Stimulated activated CD4-positive, alpha-beta T cell treated with anti-CD3 and anti-CD28 coated beads, Interleukin-4, amount 100 ng/mL, for 1 hour (primary cell): ENCODE measurements at places on chromosomes 12 and 14.

GRCh38 chr12:116582610-116583009 is 23.4 kb downstream of the MAP1LC3B2 start:
- DNase-seq = no peak

DNA sequence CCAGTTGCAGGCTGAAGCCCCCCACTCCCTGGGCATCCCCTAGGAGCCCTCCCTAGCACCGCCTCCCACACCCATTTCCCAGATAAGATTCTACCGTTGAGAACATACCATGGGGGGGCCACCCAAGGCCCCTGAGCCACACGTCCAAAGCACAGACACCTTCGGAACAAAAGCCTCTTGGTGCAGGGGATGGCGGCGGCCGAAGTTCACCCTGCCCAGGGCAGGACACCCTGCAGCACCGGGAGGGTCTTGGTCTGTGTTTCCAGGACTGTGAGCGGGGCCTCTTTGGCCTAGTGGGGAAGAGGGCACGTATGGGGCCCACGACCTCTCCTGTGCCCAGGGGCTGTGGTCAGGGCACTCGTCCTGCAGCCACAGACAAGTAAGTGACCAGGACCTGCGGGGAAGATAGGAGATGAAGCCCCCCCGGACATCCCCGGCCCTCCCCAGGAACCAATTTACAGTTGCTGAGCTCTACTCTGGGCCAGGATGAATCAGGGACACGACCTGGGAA is 154.3 kb upstream of the C14orf180 start:
- no peak for DNase-seq

DNA sequence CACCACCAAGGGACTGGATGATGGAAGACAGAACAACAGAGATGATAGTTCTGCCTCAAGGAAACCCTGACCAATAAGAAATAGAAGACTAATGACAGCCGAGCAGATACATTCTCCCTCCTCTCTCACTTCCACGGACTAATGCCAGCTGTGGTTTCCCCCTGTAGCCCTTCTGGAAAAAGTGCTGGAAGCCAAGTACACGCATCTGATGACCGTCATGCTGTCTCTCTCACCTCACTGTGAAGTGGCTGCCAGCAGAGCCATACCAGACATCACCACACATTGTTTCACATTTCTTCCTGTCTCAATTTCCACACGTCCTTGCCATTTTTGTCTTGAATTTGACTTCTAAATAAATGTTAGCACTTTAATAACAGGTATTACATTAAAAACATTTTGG is 2.9 kb downstream of the TAS2R43 start:
- DNase-seq = no peak

DNA sequence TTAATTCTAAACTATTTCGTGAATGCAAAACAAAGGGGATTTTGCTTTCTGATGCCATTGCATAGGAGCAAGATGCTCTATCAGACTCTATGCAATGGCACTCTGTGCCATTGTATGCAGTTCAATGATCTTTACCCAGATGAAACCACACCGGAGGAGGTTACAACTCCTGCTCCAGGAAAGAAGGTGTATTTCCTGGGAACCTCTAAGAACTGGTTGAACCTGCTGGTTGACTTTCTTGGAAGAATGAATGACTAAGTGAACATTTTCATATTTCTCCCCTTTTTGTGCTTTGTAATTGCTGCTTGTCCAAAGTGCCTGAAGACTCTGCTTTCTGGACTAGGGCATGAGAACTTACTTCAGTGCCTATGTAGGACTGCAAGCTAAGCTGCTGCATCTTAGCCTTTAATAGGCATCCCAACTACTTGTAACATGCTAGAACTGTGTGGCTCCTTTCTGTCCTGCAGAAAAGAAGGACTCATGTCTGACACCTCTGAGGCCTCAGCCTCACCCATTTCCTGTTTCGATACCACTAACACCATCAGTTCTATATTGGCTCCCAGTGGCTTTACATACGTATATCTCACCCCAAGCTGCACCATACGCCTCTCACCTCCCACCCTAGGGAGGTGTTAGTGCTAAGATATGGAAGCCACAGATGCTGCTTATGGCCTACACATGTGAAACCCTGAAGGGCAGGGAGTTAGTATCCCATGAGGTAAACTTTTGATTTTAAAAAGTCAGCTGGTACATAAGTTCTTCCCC is 193.5 kb upstream of the CNOT2 start:
- DNase-seq = no peak

DNA sequence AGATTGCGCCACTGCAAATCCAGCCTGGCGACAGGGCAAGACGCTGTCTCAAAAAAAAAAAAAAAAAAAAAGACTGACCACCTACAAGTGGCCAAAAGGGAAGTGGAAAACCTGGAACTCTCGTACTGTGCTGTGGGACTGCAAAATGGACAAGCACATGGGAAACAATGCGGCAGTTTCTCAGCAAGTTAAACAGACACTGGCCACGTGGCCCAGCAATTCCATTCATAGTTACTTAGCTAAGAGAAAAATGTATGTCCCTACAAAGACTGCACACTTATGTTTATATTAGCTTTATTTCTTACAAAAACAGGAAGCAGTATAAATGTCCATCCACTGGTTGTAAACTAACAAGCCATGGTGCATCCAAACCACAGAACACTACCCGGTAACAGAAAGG is 5.6 kb downstream of the CHFR start:
- no peak for DNase-seq

DNA sequence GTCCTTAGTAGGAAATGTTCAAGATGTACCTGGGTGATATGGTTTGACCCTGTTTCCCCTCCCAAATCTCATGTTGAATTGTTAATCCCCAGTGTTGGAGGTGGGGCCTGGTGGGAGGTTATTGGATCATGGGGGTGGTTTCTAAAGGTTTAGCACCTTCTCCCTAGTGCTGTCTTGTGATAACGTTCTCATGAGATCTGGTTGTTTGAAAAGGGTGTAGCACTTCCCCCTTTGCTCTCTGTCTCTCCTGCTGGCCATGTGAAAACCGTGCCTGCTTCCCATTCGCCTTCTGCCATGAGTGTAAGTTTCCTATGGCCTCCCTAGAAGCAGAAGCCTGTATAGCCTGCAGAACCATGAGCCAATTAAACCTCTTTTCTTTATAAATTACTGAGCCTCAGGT is 353.0 kb upstream of the SFSWAP start:
- DNase-seq = no peak

DNA sequence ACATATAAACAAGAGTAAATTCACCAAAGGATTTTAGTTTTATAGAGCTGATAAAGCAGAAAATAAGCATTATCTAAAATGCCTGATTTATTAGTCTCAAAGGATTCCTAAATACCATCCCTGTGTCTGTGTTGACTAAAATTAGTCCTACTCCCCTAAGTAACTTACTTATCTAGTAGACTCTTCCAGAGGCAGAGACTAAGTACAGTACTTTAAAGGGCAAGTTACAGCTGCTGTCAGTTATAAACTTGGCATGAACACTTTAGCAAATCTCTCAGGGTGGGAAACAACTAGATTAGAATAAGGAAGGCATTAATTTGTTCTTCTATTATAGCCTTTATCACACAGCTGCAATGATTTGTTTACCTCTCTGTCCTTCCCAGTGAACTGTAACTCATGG is 46.0 kb downstream of the ATP2B1 start:
- no peak for DNase-seq

GRCh38 chr14:24066496-24067132 is 4.7 kb upstream of the CPNE6 start:
- no peak for DNase-seq

GRCh38 chr12:54300225-54300731 is 537 bp downstream of the NFE2 start:
- no peak for DNase-seq

- DNase-seq = no peak
Measured at GRCh38 chr12:75551477-75551876, 40.1 kb upstream of the KRR1 start.

DNA sequence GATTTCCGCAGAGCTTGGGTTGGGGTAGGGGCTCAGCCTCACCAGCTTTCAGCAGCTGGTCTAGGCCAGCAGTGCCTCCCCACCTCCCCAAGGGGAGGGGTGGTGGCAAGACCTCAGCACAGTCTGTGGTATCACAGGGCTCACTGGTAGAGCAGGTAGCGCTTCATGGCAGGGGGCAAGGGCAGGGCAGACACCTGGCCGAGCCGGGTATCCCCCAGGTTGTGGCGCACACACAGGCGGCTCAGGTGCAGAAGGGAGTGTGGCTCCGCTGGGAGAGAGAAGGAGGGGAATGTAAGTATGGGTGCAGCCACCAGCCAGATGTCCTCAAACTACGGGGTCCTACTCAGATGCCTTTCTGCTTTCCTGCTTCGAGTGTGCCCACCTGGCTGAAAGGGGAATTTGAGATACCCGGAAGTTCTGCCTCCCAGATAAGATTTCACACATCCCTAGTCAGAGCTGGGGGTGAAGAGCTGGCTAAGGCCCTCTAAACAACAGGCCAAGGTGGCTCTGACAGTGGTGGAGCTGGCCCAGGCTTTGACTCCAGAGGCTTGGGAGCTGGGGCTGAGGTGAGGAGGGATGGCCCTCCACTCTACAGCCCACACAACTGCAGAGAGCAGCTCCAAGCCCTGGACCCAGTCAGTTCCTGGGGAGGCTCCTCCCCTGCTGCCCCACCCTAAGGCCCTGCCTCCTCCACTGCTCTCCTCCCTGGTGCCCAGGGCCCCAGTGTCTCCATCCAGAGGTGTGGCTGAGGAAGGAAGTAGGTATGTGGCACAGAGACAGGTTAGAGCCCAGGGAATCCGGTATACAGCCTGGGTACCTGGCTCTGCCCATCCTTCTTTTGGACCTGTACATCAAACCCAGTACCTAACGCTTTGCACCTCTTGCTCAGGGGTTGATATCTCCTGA is 1.8 kb downstream of the SPSB2 start:
- peak; percentile 24 for DNase-seq

DNA sequence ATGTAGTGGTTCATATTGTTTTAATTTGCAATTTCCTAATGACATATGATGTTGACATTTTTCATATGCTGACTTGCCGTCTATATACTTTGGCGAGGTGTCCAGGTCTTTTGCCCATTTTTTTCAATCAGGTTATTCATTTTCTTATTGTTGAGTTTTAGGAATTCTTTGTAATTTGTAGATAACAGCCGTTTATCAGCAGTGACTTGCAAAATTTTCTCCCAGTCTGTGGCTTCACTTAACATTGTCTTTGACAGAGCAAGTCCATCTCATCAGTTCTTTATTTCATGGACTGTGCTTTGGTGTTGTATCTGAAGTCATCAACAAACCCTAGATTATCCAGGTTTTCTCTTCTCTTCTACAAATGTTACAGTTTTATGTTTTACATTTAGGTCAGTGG is 12.6 kb upstream of the KLHDC2 start:
- DNase-seq = no peak

- no peak for DNase-seq
Measured at GRCh38 chr12:33251548-33251947, 188.1 kb downstream of the SYT10 start.

DNA sequence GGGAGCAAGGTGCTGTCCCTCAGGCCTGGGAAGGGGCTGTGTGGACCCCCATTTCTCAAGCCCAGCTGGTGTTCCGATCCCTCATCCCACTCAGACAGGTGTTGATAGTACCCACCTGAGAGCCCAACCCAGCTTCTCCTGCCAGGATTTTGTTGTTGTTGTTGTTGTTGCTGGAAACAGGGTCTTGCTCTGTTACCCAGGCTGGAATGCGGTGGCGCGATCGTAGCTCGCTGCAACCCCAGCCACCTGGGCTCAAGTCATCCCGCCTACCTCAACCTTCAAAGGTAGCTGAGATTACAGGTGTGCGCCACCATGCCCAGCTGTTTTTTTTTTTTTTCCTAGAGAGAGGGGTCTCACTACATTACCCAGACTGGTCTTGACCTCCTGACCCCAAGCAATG is 209.9 kb downstream of the PHETA1 start:
- no peak for DNase-seq

DNA sequence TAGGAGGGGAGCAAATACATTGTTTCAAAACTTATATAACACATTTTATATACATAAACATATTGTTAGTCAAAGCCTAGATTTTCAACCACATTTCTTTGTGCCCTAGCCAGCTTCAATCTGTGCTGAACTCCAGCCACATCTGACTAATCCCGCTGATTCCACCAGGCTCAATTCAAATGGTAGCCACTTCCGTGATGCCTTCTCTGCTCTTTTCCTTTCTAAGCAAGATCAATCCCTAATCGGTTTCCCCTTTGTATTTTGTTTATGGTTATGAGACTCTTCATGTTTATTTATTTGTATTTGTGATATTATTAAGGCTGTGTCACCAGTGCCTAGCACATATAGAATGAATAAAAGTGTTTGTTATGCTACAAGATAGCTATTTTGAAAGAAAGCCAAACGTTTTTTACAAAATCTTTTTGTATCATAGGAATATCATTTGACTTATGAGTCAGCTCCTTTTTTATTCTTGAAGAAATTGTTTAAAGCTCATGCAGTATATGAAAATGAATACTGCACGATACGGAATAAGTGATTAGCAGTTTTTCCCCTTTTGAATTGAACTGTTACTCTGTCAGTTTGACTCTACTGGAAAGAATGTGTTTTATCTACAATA is 110.2 kb downstream of the PLEKHA5 start:
- no peak for DNase-seq

- DNase-seq = no peak
Measured at GRCh38 chr14:48275301-48275700, 599.9 kb upstream of the MDGA2 start.

- DNase-seq = no peak
Measured at GRCh38 chr12:38386205-38386985, 69.8 kb downstream of the ALG10B start.

DNA sequence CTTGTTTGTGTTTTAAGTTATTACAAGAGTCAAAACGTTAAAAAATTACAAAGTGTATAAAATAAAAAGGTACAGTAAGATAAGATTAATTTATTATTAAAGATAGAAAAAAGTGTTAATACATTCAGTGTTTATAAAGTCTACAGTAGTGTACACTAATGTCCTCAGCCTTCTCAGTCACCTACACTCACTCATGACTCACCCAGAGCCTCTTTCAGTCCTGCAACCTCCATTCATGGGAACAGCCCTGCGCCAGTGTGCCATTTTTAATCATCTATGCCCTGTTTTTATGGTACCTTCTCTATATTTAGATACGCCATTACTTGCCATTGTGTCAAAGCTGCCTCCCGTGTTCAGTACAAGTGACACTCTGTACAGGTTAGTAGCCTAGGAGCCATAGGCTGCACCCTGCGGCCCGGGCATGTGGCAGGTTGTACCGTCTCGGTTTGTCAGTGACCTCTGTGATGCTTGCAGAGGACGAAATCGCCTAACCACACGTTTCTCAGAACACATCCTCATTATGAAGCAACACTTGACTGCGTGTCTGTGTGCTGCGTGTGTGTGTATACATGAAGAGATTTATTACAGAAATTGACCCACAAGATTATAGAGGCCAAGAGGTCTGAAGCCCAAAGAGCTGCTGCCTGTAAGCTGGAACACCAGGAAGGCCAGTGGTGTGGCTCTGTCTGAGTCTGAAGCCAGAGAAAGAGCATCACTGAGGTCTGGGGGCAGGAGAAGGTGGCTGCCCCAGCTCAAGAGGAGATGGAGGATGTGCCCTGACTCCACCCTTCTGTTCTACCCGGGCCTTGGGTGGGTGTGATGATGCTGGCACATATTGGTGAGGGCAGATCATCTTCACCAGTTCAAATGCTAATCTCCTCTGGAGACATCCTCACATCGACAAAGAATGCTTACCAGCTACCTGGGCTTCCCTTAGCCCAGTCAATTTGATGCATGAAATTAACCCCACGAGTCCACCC is 116.6 kb upstream of the C14orf180 start:
- no peak for DNase-seq
